ENCODE measurements at places on chromosomes 3 and 15. TPM values are rescaled to one million over a fixed set of nuclear protein-coding genes. Genes with fewer than 3 reads are reported as not detected.

GRCh38 chr3:189841473-189842205 lies 210.4 kb downstream of the TP63 start:
- peak; percentile 64 for DNase-seq

- no peak for DNase-seq
These were observed 71.1 kb upstream of the BLM start for GRCh38 chr15:90645873-90646575.

- DNase-seq: no peak
These were observed 13.6 kb upstream of the CORO2B start for GRCh38 chr15:68565234-68565633.

DNA sequence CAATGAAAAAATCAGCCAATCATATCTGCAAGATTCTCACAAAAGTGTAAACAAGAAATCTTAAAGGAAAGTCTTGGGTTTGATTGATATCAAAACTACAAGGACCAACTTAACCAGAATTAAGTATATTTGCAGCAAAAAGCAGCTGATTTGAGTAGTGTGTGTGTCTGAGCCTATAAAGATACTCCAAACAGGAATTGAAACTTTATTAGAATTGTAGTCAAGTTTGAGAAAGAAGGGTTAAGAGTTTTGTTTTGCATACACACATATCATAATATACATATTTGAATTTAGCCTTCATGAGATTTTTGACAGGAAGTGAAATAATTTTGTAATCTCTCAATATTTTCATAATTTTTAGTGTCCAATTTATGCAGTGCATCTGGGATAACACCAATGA lies 300.1 kb downstream of the NAALADL2 start:
- DNase-seq: no peak

- no peak for DNase-seq
These were observed 23.2 kb downstream of the PLA2G4B start for GRCh38 chr15:41861736-41862356.

DNA sequence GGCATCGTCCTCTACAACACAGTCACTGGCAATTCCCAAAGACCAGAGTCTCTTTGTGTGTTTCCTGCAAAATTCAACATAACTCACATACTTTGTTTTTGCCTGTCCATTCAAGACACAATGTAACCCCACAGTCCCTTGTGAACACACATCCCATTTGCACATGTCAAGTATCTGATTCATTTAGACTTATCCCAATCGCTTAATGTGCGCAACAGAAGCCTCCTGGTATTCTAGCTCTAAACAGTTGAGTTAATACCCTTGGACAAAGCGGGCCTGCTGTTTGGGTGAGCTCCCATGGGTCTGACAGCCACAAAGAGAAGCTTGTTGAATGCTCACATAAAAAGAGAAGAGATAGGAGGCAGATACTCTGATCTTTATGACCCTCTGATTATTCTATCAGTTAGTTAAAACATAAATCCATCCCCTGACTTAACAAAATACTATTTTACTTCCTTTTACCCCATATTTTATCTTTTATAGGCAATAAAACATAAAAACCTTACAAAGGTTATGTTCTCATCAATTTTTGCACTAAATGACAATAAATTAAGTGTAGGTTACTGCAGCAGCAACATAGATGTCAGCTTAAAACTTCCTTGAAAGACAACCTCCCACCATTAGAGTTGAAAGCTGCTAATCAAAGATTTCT lies 79.4 kb downstream of the ANXA2 start:
- no peak for DNase-seq

DNA sequence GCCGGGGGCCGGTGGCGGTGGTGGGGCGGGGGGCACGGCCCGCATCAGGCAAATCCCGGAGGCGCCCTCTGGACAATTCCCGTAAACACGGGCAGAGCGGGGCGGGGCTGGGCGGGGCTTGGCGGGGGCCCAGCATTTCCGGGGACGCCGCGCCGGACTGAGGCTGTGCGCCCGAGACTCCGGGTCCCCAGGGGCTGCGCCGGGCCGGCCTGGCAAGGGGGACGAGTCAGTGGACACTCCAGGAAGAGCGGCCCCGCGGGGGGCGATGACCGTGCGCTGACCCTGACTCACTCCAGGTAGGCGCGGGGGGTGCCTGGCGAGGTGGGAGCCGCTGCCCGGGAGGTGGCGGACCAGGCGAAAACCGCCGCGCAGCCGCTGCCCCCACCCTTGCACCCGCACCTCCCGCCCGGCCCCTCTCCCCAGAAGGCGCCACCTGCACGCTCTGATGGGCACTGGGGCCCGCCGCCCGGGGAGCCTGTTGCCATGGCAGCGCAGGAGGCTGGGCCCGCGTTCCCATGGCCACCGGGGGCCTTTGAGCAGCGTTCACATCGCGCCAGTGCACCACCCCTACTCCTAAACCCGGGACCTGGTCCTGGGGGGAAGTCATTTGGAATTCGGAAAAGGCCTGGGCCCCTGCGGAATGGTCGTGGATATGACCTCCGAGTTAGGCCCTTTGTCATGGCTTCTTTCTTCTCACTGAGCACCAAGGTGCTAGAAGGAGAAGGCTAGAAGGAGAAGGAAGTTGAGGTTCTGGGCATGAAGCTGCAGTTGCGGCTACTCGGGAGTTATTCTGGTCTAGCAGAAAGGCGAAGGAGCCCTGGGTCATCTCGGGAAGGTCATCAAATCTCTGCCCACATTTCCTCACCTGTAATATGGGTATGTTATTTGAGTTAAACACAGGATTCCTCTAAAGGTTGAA lies 16.1 kb upstream of the SEMA4B start:
- no peak for DNase-seq

DNA sequence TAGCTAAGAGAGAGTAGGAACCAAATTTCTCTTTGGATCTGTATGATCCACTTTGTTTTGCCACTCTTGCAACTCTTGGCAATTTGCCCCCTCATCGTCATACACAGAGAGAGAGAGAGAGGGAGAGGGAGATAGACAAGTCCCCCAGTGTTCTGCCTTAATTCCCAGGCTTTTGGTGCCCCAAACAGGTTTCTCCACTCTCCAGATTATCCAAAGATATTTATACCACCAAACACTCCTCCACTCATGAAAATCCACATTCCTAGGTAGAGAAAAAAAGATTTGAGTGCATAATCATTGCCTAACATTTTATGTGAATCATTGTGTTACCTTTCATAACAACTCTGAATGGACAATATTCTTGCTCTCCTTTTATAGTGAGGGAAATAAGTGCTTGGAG lies 15.3 kb downstream of the ACP3 start:
- no peak for DNase-seq

DNA sequence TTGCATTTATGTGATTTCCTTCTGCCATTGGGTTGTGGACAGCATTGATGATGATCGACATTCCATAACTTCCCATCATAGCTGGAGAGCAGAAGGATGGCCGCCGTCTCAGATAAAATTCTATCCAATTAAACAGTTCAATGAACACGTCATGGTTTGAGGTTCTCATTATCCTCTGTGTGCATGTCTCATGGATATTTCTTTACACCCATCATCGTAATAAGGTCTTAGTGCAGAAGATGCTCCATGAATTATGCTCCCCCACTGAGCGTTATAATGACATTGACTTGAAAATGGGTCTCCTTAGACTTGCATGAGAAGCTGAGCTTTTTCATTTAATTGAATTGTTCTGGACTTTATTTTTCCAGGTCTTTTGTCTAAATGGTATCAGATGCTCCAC lies 92.1 kb downstream of the TRIM42 start:
- no peak for DNase-seq

DNA sequence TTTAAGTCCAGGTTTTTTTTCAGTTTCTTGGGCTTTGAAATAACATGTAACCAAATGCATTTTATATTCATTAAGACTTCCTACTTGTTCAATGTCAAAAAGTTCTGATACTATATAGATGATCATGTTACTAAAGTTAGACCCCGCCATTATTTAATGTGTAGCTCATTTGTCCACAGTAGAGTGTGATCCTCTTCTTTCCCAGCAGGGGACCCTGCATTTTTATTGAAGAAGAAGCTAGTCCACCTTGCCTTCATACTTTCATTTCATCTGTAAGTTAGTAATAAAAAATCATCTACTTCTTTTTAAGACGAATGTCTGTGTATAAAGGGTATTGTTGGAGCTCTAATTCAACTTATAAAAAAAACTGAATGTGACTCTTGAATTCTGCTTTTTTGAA lies 404.6 kb downstream of the SI start:
- no peak for DNase-seq

GRCh38 chr3:170002879-170003278 lies 34.9 kb upstream of the GPR160 start:
- no peak for DNase-seq

- DNase-seq: no peak
These were observed 143.5 kb upstream of the NECTIN3 start for GRCh38 chr3:110928016-110928662.

DNA sequence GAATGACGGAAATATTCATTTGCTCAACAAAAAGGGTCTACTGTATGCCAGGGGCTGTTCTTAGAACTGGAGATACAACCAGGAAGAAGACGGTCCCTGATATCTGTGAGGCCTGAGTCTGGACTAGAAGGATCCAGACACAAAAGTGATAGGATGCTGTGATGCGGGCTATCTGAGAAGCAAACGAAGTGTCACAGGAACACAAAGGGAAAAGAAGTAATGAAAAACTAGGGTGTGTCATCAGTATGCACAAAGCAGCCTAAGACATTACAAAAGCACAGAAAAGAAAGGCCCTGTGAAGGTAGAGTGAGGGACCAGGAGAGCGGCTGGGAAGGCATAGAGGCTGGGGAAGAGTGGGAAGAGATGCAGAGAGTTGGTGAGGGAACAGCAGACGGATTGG lies 63.3 kb upstream of the C3orf80 start:
- DNase-seq: no peak

DNA sequence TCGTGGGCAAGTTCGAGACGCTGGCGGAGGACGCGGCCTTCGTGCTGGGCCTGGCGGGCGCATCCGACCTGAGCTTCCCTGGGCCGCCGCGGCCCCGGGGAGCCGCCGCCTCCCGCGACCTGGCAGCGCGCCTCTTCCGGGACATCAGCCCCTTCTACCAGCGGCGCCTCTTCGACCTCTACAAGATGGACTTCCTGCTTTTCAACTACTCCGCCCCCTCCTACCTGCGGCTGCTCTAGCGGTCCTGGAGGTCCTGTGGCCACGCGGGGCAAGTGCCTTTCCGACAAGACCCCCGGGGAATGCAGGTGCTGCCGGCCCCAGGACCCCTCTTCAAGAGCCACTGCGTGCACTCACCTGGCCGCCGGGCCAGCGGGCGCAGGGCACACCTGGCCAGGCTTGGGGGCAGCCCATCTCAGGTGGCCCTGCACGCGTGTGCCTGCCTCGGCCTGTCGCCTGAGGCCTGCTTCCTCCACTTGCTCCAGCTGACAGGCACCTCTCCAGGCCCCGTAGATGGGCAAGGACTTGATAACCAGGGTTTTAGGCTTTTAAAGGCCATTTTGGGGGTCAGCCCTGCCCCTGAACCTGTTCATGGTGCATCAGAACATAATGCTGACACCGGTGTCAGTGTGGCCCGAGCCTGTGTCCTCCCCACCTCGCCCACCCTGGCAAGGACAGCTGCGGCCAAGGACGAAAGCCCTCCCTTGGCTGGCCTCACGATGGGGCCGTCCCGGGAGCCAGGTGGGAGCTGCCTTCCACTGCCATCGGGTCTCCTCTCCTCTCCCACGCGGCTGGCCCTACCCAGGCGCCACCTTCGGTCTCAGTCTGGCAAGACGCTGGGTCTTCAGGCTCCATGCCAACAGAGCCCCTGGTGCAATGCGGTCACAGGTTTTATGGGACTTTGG lies 16.1 kb downstream of the C3orf22 start:
- DNase-seq: no peak

GRCh38 chr3:157789162-157789561 lies 285.9 kb upstream of the VEPH1 start:
- no peak for DNase-seq

DNA sequence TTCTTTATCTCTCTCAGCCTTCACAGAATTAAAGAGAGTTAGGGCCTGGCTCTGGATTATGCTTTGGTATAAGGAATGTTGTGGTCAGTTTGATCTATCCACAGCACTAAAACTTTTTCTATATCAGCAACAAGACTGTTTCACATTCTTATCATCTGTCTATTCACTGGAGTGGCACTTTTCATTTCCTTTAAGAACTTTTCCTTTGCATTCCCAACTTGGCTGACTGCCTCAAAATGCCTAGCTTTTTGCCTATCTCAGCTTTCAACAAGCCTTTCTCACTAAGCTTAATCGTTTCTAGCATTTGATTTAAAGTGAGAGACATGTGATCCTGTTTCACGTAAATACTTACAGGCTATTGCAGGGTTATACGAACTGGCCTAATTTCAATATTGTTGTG lies 471.8 kb downstream of the GBE1 start:
- DNase-seq: peak; percentile 1

GRCh38 chr15:66873856-66874255 lies 171.8 kb downstream of the SMAD6 start:
- no peak for DNase-seq

- DNase-seq: peak; percentile 70
These were observed 418.9 kb upstream of the NAALADL2 start for GRCh38 chr3:174440253-174440701.

DNA sequence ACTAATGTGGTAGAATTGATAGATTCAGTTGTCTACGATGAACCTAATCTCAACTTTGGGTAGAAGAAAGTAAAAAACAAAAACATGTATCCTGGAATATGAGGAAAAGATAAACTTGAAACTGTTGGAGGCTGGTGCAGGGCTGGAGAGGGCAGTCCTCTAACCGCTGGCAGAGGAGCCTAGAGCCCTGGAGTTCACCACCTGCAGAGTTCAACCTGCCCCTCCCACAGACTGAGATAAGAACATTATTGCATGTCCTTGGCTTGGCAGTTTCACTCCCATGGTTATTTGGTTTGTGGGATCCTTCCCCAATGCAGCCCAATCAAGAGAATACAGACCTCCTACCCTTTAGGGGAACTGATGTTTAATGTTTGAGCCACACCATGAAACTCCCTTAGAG lies 53.2 kb upstream of the GATM start:
- no peak for DNase-seq

- no peak for DNase-seq
These were observed 166.9 kb downstream of the ADAMTS17 start for GRCh38 chr15:100174904-100175275.

DNA sequence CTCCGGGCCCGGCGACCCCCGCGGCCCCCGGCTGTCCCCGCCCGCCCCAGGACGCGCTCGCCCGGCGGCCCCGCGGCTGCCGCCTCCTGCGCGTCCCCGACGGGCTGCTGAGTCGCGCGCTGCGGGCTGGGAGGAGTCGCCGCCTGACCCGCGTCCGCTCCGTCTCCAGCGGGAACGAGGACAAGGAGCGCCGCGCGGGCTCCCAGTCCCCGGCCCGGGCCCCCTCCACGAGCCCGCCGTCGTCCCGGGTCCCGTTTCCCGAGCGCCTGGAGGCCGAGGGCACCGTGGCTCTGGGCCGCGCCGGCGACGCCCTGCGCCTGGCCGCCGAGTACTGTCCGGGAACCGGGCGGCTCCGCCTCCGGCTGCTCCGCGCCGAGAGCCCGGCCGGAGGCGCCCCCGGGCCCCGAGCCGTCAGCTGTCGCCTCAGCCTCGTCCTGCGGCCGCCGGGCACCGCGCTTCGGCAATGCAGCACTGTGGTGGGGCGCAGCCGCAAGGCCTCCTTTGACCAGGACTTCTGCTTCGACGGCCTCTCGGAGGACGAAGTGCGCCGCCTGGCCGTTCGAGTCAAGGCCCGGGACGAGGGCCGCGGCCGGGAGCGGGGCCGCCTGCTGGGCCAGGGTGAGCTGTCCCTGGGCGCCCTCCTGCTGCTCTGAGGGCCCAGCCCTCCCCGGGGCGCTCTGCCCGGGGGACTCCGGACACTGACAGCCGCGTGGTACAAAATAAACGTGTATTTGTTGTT lies 1.5 kb downstream of the C2CD4A start:
- no peak for DNase-seq

The TMEM212 gene
- total RNA-seq: not detected

The RPL29 gene
- total RNA-seq: 1,798 TPM

The APBA2 gene
- 27.8 TPM for total RNA-seq

The SLC6A1 gene
- not detected for total RNA-seq

The GABRB3 gene
- total RNA-seq: 0.54 TPM

The DAPK2 gene
- total RNA-seq: 0.36 TPM

The GRK7 gene
- not detected for total RNA-seq

The PRRT3 gene
- total RNA-seq: 1.4 TPM
